T-helper 1 cell (primary cell): ENCODE measurements at places on chromosomes 2 and 18.

GRCh38 chr2:100662866-100663265 lies 100.1 kb downstream of the PDCL3 start:
- no peak for DNase-seq

DNA sequence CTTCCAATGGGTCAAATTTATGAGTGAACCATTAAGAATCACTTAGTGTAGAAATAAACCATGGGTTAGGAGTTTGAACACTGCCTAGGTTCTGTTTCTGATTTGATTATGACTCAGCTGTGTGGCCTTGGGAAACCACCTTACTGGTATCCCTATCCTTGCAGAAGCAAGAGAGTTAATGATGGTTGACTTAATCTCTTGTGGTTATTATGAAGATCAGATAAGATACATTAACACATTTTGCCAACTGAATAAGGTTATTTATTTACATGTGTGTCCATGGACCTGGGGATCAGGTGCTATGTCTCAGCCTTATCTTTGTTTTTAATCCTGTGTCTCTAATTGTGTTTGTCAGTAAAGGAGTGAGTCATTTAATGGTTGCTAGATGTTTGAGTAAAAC lies 5.4 kb upstream of the KCNJ13 start:
- no peak for DNase-seq

GRCh38 chr18:46352520-46353250 lies 248.5 kb downstream of the HAUS1 start:
- no peak for DNase-seq

GRCh38 chr2:119897736-119898395 lies 115.0 kb upstream of the EPB41L5 start:
- DNase-seq, result no peak

DNA sequence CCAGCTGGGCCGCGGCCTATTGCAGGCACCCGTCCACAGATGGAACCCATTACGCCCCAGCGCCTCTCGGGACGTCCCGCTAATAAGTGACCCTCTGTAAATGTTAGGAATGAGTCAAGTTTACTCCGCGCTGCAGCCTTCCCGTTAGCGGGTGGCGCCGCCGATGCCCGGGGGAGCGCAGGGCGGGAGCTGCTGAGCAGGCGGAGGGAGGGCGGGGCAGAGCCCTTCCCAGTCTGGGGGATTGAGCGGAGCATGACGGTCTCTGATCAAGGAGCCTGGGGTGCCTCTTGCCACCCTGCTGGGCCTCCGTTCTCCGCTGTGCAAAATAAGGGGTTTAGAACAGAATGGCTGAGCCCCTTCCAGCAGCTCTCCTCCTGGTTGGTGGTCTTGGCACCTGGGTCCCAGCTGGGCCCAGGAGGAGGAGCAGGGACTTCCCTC lies 10.5 kb downstream of the CROCC2 start:
- DNase-seq, result no peak

- DNase-seq, result no peak
Observed at GRCh38 chr2:119208791-119209203, 14.8 kb upstream of the STEAP3 start.

- DNase-seq, result no peak
Observed at GRCh38 chr2:190053426-190053825, 9.1 kb downstream of the MSTN start.

- DNase-seq, result no peak
Observed at GRCh38 chr2:67085146-67085545, 312.0 kb upstream of the ETAA1 start.

DNA sequence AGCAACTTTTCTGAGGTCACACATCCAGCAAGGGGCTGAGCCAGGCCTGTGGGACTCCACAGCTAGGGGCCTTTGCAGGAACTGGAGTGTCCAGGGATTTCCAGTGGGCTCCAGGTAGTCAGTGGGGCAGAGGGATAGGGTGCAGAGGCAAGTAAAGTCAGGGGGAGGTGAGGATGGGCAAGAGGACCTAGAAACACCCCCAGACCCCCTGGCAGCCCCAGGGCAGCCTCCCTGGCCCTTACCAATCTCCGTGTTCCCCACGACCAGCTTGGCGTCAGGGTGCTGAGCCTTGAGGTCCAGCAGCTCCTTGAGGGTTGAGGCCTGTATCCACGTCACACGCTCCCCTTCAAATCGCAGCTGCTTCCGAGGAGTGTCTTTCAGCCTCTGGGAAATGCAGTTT lies 28.4 kb downstream of the XDH start:
- no peak for DNase-seq

DNA sequence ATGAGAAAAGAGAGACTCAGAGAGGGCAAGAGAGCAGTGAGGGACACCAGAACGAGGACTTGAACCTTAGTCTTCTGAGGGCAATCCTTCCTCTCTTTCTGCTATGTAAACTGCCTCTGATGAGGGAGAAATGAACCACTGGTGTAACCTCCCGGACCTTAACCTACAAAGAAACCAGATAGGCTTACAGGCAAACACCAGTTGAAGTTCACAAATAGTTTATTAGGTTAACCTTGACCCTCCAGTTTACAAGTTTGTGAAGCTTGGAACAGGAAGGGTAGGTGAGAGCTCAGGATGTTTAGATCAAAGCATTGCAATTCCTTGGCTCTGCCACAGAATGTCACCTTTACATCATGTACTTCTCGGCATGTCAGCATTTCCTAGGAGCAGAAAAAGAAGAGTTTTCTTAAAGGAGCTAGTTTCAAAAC lies 486.4 kb upstream of the SPRED2 start:
- DNase-seq, result no peak

DNA sequence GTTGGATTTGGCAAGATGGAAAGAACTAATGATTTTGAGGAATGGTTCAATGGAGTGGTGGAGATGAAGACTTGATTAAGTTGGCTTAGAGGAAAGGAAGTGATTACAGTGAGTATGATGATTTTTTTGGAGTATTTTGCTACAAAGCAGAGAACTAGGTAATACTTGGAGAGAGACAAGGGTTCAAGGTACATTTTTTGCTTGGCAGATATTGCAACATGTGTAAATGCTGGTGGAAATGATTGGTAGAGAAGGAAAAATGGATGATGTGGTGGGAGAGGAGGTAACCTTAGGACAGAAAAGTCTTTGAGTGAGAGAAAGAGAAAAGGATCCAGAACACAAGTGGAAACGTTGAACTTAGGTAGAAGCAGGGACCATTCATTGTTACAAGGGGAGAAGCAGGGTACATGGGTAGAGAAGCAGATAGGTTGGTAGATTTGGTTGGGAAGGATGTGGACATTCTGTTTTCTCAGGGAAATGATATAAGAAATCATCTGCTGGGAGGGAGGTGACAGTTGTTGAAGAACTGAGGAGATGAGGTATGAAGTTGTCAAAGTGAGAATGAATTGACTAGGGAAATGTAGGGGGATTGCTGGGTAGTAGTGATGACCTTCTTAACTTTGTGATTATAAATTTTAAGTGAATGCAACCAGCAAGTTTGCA lies 6.5 kb downstream of the EHBP1 start:
- no peak for DNase-seq

GRCh38 chr2:13056259-13056843 lies 339.6 kb downstream of the TRIB2 start:
- DNase-seq, result no peak

GRCh38 chr18:45538444-45538843 lies 76.8 kb upstream of the SLC14A2 start:
- no peak for DNase-seq
